T follicular helper cell (primary cell): ENCODE measurements at places on chromosomes 4 and X.

DNA sequence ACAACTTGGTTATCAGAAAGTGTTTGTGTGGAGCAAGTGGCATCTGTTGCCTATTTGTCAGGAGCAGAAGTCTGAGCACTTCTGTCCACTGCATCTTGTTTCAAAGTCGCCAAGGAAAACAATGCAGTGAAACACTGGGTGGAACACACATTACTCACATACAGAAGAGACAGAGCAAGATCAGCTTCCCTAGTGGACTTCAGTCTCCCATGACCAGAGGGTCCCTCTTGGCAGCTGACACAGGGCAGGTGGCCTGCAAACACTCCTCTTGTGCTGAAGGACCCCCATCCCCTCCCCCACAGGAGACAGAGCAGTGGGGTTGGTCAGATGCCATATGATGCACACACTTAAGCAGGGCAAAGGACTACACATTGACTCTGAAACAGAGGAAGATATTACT is 3.6 kb upstream of the BBS12 start:
- no peak for DNase-seq

DNA sequence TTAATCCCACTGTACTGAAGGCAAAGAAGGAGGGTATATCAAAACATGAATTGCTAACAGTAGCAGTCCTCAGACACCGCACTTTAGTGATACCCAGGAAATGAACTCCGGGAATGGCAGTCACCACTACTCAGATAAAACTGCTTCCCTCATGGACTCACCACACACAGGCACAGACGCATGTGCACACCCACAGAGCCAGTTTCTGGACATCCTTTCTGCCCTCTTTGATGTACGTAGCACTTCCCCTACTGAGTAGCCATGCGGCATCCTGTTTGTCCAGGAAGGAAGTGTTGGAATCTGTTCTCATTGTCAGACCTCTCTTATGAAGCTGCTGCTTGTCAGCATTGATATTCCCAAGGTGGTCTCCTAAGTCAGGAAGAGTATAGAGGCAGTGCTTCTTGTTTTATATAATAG is 95.7 kb downstream of the DCLK2 start:
- DNase-seq: no peak

DNA sequence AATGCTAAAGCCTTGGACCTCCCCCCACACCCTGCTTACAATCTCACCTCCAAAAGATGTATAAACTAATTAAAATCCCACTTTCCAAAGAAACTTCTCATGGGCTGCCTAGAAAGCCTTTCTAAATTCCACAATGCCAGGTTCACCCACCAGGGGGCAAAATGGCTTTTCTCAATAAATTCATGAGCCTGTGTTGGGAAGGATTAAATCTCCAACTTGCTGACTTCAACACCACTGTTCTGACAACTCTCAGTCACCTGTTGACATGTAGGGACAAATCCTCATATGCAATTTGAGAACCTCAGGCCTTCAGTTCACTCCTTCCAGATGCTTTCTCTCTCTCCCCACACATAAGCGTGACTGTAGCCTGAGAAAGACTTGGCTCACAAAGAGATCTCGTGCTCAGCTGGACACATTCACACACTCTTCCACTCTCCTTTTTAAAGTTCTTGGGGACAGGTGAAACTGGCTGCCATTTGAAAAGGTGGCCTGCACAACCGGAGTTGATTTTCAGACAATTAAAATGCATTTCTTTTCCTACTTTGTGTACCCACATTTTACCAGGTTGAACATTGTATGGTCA is 88.6 kb upstream of the PRPS2 start:
- no peak for DNase-seq

DNA sequence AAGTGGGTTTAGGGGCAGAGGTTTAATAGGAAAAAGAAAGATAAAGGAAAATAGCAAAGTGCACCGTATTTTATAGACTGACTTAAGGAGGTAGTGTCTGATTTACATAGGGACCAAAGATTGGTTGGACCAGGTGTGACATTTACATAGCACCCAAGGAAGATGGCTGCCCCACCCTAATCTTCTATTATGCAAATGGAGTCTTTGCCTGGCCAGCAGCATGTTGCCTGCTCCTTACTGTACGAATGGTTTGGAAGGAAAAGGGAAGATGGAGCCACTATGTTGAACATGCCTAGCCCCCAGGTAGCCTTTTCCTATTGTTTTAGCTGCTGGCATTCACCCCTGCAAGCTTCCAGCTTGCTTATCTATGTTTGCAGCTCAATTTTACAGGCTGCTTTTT is 146.2 kb upstream of the PDE5A start:
- no peak for DNase-seq

DNA sequence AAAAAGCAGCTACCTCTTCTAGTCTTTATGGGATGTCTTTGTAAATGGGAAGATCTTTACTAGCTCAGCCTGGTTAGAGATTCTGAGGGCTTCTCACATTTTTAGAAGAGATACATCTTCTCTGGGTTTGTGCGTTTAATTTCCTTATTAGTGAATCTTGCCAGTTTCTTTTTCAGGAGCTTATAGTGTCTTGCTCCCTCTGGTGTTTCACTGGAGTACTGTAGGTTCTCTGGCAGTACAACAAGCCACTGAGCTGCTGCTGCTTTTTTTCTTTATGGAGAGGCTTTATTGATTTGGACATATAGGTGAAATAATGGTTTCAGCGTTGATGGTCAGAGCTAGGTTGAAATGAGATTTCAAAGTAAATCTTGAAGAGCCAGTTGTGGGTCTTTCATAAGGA is 82.9 kb downstream of the LAS1L start:
- DNase-seq: no peak

DNA sequence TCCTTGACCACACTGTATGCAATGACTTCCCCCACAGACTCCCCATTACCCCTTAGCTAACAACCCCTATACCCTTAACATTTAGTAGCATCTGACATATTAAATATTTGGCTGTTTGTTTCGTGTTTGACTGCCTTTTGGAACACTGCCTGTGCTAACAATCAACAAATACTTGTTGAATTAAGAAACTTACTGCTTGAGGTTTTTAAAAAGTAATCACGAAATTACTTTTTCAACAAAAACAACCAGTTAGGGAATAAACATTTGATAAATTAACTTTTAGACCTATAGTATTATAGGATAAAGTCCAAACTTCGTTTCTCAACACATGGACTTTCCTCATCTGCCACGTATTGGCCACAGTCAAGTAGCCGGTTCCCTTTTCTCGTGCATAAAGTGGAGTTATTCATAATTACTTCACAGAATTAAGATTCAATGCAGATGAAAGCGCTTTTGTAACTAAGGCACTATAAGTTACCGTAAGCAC is 555 bp upstream of the ELMOD2 start:
- no peak for DNase-seq

GRCh38 chrX:12824944-12825343 is 33.7 kb downstream of the PRPS2 start:
- no peak for DNase-seq

GRCh38 chrX:12138361-12139313 is at the start of gene FRMPD4:
Gene FRMPD4, plus strand, starts transcription at chrX:12138473. Its CDS starts 499 bp downstream, at chrX:12138972.
- DNase-seq: no peak

DNA sequence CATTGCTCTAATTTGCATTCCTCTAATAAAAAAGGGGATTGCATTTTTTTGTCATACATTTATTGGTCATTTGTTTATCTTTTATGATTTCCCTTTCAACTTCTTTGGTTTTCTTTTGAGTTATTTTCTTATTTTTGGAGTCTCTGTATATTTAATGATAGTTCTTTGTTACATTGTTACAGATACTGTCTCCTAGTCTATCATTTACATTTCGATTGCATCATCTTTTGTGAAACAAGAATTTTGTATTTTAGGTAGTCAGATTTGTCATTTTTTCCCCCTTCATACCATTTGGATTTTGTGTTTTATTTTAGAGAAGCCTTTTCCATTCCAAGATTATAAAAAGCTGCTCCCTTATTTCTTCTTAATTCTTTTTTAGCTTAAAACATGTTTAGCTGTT is 37.1 kb downstream of the SNX25 start:
- DNase-seq: no peak
